ENCODE measurements at places on chromosomes 11 and 22.

- DNase-seq: no peak
These were observed 225.5 kb upstream of the POU2AF2 start for GRCh38 chr11:111019871-111020670.

DNA sequence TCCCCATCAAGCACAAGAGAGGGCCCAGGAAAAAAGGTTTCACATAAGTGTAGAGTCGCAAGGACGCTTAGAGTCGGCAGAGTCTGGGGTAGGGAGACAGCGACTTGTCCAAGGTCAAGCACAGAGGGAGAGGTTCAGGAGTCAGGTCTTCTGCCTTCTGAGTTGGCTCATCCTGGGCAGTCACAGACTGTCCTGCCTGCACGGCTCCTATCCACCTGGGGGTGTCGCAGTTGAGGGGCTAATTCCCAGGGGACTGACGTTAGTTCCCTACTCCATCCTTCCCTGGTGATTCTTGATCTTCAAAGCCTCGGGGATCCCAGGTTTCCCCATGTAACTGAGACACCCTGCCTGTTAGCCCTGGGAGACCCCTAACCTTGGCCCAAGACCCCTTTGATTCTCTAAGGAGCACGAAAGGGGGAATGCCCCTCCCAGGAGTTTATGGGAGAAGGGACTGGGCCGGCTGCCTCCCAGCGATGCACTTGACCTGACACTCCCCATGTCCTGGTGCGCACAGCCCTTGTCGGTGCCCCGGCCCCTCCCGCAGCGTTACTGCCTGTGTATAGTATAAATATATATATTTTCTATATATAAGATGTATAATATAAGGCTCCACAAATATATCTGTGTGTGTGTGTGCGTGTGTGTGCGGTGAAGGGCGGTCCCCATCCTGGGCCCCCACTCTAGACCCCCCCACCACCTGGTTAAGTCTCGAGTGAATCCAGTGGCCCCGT, 14.7 kb upstream of the TAB1 start:
- DNase-seq: no peak

DNA sequence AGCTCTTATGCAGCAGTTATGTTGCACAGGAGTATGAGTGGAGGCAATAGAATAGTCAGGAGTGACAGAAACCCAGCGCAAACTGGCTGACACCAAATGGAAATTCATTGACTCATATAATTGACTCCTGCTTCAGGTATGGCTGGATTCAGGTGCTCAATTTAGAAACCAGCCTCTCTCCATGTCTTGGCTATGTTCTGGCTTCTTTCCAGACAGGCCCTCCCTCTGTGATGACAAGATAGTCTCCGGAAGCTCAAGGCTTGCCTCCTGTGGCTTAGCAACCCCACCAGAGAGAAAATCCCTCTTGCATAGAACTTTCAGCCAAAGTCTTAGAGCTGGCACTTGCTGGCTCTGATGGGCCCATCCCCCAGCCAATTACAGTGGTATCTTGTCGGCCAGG, 28.1 kb upstream of the MN1 start:
- DNase-seq: no peak

- DNase-seq: no peak
These were observed 5.6 kb upstream of the CD59 start for GRCh38 chr11:33741806-33742205.

GRCh38 chr11:58628446-58628845, 6.0 kb downstream of the CNTF start:
- DNase-seq: no peak

- no peak for DNase-seq
These were observed 21.2 kb downstream of the LGR4 start for GRCh38 chr11:27451244-27451965.

DNA sequence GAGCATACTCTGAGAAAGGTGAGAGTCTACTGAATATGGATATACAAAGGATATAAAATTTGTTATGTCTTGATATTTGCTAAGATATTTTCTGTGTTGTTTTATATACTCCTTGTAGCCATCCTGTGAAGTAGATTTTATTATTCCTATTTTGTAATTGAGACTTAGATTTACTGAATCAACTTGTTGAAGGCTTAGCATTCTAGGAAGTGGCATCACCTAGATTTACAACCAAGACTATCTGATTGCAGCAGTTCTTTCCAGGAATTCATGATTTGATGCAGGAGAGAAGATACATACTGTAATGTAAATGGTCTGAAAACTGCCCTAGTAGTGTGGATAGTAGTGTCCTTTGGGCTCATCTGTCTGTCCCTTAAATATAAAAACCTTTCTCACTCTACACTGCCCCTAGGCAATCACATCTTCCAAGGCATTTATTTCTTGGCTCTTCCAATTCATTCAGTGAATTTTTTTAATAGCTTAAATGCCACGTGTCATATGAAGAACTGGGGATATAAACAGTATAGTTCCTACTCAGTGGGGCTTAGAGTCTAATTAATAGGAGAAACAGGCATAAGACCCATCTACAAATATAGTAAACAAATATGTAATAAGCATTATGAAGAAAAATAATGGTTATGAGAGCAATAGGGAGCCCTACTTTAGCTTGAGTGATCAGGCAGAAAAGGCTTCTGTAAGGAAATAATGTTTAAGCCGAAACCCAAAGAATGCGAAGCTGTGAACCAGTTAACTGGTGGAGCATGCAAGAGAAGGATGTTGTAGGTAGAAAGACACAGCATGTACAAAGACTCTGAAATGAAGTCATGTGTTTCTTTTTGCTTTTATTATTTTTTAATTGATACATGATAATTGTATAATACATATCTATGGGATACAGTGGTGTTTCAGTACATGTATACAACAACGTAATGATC, 13.6 kb downstream of the IPO7 start:
- no peak for DNase-seq

GRCh38 chr22:27164781-27165503, 507.6 kb downstream of the MIAT start:
- no peak for DNase-seq

Measured in stimulated activated naive CD4-positive, alpha-beta T cell (primary cell).